Stimulated activated effector memory CD8-positive, alpha-beta T cell treated with anti-CD3 and anti-CD28 coated beads, Interleukin-12 subunit alpha, Interleukin-12 subunit beta, amount 100 ng/mL, for 72 hours (primary cell): ENCODE measurements at places on chromosomes 13 and 19.
A peak's percentile ranks its signal among the peaks of the same experiment; 100 is the strongest.

DNA sequence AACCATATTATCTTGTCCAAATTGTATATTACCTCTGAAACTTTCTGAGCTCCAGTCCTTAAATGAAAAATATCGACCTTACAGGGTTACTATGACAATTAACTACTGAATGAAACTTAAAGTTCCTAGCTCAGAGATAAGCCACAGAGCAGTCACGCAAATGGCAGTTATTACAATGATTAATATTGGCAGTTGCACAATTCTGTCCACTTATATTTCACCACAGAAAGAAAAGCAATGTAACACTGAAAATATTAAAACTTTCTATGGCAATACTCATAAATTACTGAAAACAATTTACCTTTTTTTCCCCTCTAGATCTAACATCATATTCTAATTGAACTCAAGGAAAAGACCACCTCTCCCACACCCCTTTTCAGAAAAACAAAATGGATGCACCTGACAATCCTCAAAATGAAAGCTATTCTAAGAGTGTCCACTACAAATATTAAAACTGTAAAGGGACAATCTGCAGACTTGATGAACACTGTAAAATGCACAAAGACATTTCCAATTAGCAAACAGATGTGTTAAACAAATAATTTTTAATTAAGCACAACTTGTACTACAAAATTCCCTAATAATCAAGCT, 14.6 kb downstream of the LNX2 start:
- no peak for DNase-seq

GRCh38 chr19:14031719-14032480, at the start of gene IL27RA:
IL27RA (plus strand) TSS chr19:14031762; CDS start chr19:14031873, 111 bp downstream.
- DNase-seq: peak; percentile 89

- DNase-seq: no peak
Observed at GRCh38 chr13:24671386-24672113, 8.7 kb upstream of the ATP12A start.

DNA sequence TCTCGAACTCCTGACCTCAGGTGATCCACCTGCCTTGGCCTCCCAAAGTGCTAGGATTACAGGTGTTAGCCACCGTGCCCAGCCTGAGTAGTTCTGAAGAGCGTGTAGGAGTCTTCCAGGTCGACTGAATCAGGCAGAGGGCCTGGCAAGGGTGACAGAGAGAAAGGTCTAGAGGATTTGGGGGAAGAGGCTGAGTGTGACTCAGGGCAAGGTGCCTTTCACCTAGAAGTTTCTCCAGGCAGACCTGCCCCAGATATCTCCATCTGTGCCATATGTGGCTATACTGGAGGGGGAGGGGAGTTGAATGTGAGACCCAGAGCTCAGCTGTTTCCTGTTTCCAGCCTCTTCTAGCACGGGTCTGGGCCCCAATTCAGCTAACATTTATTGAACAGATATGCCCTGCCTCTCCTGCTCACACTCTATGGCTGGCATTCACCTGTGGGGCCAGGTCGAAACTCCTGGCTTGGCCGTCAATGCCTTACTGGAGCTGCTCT, 1.3 kb downstream of the CCDC159 start:
- no peak for DNase-seq

DNA sequence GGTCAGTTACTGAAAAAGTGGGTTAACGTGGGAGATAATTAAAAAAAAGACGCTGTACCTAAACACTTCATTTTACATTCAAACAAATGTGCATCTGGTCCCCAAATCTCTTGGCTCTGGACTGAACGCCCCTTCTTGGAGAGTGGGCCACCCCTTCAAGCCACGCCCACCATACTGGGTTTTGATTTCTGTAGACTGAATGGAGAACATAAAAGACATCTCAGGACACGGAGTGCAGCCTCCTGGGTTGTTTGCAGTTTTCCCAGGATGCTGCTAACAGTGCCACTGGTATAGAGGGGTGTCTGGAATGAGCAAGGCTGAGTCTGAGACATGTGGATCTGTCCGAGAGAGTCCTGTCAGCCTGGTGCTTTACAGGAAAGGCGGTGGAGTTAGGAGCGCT, 10.6 kb downstream of the TFDP1 start:
- no peak for DNase-seq

DNA sequence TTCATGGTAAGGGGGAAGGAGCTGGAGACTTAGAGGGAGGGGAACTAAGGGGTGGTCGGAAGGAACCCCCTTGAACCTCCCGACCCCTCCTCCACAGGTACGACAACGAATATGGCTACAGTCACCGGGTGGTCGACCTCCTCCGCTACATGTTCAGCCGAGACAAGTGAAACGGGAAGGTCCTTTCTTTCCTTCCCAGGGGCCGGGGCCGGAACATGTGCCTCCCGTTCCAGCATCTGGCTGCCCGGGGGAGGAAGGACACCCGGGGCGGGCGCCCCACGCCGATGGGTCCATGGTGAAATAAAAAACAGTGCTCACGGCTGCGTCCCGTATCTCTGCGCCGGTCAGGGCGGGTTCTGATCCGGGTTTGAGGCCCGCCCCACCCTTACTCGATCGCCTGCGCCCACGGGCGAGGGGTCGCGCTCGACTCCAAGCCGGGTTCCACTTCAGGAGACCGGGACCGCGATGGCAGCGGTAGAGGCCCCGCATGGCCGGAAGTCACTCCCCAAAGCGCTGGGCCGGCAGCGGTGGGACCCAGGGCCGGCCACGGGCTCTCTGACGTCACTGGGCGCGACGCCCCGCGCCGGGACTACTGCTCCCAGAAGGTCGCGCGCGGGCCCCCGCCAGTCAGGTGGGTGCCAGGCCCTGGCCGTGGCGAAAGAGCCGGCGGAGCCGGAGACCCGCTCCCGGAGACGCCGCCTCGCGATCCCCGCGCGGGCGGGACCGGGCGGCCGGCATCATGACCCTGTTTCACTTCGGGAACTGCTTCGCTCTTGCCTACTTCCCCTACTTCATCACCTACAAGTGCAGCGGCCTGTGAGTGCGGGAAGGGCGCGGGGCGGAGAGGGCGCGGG, at the start of gene TMEM147:
Gene TMEM147 (plus strand): TSS at position 626 of the 854 bp plus-strand sequence. CDS start 114 bp downstream, at position 740.
- peak; percentile 91 for DNase-seq

- no peak for DNase-seq
Observed at GRCh38 chr19:6752256-6753177, 13.0 kb downstream of the TRIP10 start.

DNA sequence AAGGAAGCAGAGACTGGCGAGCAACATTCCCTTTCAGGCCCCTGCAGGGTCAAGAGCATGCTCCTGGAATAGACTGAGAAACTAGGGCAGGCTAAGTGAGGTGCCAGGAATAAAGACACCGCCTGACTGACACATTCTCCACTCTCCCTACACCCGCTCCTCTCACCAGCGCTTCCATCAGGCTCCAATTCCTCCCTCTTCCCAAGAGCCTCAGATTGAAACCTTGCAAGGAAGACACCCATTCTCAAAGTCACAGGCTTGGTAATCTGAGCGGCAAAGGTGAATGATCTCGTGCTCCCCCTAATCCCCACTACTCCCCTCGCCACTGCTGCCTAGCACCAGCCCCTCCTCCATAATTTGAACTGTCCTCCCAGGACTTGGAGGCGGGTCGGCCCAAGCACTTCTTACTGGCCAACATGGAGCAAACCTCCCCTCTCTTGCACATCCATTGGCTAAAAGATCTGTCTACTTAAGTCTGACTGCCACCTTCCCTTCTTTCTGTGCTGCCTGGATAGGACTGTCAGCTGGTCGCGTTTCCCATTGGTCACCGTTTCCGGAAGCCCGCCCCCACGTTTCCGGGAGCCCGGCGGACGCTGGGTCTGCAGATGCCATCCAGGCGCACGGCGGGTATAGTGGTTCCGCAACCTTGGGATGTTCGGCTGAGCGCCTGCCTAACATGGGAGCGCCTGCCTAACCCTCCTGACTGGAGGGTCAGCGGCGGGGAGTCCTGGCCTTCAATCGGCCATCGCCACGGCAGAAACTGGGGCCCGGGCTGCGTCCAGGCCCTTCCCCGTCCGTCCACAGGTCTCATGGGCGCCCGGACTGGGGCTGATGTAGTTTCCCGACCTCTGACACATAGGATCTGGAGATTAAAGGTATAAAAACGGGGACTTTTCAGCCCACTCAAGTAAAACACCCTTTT, 33.6 kb downstream of the ZNF383 start:
- no peak for DNase-seq
